Putamen (tissue), 1 donor: ENCODE measurements at places on chromosomes 3 and 15.

GRCh38 chr3:188197388-188197847 lies 43.5 kb downstream of the LPP start:
- DNase-seq, result no peak

GRCh38 chr3:111588527-111588926 lies 6.6 kb downstream of the ZBED2 start:
- no peak for DNase-seq

DNA sequence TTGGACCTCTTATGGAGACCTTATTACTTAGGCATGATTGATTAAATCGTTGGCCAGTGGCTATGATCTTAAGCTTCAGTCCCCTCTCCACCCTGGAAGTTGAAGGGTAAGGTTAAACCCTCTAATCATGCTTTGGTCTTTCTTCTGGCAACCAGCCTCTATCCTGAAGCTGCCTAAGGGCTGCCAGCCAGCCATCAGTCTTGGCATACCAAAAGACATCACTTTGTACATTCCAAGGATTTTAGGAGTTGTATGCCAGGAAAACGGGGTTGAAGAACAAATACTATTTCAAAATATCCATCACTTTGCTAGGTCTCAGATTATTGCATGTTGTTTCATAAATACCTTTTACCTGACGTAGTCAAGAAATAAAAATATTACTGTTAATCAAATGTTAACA lies 28.9 kb downstream of the UBE2E2 start:
- no peak for DNase-seq

GRCh38 chr3:46280105-46280797 lies 38.0 kb downstream of the CCR3 start:
- DNase-seq, result no peak

DNA sequence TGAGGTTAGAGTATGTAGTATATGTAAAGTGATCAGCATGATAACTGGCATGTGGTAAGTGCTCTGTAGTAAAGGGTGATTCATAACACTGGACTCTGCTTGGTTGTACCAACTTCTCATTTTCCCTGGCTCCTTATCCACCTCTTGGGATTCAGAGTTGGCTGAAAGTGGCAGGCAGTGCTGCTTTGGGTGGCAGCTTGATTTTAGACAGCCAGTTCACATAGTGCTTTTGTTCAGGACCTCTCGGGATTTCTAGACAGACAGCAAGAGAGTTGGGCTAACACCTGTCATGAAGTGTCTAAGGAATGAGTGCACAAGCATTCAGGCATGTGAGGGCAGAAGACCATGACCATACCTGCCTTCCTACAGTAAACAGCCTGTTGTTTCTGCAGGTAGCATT lies 69.0 kb downstream of the RBM6 start:
- DNase-seq, result no peak

- no peak for DNase-seq
Observed at GRCh38 chr3:59771768-59772181, 722.0 kb upstream of the CFAP20DC start.

GRCh38 chr3:74067296-74067695 lies 442.6 kb upstream of the PDZRN3 start:
- no peak for DNase-seq

DNA sequence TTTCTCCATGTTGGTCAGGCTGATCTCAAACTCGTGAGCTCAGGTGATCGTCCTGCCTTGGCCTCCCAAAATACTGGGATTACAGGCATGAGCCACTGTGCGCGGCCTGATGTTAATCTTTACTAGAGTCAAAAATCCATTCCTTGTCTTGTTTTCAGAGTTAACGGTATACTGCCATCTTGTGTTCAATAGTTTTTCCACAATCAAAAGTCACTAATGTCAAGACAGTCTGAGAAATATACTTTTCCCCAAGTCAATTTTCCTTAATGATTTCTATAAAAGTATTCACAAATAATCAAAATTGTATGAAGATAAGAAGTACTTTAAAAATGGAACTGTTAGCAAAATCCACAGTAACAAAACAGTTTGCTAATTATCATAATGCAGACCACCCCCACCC lies 8.5 kb downstream of the CRBN start:
- no peak for DNase-seq

GRCh38 chr3:134839990-134840389 lies 44.9 kb downstream of the EPHB1 start:
- no peak for DNase-seq

DNA sequence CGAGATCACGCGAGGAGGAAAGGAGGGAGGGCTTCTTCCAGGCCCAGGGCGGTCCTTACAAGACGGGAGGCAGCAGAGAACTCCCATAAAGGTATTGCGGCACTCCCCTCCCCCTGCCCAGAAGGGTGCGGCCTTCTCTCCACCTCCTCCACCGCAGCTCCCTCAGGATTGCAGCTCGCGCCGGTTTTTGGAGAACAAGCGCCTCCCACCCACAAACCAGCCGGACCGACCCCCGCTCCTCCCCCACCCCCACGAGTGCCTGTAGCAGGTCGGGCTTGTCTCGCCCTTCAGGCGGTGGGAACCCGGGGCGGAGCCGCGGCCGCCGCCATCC lies 1.1 kb upstream of the SETD5 start:
- no peak for DNase-seq

DNA sequence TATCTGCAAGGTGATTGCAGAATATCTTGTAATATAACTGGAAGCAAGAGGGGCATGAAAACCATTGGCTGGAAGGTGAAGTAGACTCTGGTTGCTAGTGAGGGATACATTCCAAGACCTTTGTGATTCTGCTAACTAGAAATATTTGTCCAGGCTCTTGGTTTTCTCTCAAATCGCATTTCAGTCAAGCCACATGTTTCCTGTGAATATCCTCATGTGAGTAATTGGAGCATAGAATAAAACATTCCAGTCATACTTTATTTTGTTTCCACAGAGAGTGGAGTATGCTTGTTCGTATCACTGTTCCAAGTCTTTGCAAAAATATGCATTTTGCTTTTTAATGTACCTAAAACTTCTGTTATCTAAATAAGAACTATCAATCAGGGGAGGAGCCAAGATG lies 850.0 kb downstream of the EPHA3 start:
- no peak for DNase-seq

- DNase-seq, result no peak
Observed at GRCh38 chr15:78666010-78666409, 25.0 kb upstream of the CHRNB4 start.

DNA sequence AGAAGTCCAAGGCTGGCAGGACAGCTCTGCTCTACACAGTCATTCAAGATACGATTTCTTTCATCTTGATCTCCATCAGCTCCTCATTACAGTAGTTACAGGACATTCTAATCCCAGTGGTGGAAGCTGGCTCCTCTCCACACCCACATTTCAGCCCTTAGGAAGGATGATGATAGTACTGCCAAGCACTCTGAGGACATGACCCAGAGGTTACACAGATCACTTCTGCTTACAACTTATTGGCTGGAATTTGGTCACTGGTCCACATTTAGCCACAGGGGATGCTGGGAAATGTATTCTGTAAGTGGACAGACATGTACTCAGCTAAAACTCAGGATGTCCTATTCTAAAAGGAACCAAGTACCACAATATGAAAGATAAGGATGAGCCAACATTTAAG lies 77.1 kb downstream of the IQCH start:
- DNase-seq, result no peak

GRCh38 chr3:12796171-12797123 lies at the start of gene CAND2:
Gene CAND2, plus strand, starts transcription at chr3:12796680. Its CDS starts 41 bp downstream, at chr3:12796721.
- peak; percentile 64 for DNase-seq

DNA sequence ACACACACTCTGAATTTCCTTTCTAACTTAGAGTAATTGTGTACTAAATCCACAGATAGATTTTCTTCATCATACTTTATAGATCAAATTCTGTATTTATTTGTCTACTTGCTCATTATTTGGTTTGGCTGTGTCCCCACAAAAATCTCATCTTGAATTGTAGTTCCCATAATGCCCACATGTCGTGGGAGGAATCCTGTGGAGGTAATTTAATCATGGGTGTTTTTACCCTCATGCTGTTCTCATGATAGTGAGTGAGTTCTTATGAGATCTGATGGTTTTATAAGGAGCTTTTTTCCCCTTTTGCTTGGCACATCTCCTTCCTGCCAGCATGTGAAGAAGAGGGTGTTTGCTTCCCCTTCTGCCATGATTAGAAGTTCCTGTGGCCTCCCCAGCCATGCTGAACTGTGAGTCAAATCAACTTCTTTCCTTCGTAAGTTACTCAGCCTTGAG lies 198.3 kb upstream of the TGFBR2 start:
- DNase-seq, result no peak

- DNase-seq, result no peak
Observed at GRCh38 chr3:13427662-13428603, 7.8 kb upstream of the NUP210 start.

GRCh38 chr15:88331291-88331690 lies 74.8 kb upstream of the NTRK3 start:
- DNase-seq, result peak; percentile 3

DNA sequence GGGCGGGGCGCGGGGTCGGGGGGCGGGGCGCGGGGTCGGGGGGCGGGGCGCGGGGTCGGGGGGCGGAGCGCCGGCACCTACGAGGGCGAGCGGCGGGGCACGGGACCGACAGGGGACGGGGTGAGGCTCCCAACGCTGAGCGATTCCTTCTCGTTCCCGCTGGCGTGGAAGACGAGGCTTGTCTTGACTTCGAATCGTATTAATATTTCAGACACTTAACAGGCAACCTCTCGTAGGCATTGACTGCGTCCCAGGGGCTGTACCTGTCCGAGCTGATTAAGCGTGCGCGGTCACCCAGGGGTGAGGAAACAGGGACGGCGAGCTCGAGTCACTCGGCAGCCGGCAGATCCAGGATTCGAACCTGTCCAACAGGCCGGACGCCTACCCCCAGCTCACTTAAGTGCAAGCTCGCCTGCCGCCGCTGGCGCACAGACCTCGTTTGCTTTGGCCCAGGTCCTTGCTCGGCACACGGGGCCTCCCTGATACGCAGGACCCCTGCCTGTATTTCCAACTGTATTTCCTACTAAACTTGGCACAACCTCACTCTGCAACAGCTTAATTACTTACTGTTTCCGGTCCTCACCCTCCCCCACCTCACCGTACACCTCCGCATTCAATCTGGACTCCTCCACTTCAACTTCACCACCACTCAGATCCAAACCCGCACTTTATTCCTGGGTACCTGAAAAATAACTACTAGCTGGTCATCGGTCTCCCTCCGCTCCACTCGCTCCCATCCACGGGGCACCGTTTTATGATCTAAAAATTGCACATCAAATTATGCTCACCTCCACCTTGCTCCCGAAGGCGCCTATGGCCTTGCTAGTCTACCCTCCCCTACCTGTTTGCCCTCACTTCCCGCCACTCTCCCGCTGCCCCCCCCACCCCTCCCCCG lies 722 bp upstream of the ZXDC start:
- DNase-seq, result peak; percentile 65

- no peak for DNase-seq
Observed at GRCh38 chr3:120636795-120637401, 40.8 kb downstream of the NDUFB4 start.

DNA sequence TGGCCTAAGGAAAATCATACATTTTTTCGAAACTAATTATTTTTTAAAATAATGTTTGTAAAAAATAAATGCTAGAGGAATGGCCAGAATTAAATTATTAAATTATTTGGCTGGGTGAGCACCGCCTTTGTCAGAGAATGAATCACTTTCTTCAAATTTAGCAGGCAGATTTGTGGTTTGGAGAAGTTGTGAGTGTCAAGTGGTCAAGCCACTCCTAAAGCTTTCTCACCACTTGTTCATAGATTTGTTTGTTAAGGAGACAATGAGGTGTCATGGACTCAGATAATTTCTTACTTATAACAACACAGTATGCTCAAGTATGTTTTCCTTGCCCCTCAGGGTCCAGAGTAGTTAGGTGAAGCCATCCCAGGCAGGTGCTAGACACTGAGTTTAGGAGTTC lies 196.2 kb downstream of the TUSC7 start:
- DNase-seq, result no peak

DNA sequence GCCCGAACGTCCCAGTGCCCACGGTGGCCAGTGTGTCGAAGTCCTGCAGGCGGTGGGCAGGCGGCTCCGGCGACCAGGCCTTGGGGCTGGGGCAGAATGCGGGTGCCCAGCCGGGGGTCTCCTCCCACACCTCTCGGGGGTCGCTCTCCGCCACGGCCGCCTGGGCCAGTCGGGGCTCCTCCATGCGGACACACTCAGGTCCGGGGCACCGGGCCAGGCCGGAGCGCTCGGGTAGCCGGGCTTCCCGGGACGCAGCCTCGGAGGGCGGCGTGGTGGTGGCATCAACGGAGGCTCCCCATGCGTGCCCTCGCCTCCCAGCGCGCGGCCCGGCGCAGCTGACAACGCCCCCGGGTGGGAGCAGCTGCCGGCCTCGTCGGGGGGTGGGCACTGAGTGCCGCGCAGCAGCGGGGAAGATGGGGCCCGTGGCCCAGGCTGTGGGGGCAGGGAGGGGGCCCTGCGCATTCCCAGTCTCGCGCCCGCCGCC lies 30.1 kb upstream of the CERS3 start:
- no peak for DNase-seq

DNA sequence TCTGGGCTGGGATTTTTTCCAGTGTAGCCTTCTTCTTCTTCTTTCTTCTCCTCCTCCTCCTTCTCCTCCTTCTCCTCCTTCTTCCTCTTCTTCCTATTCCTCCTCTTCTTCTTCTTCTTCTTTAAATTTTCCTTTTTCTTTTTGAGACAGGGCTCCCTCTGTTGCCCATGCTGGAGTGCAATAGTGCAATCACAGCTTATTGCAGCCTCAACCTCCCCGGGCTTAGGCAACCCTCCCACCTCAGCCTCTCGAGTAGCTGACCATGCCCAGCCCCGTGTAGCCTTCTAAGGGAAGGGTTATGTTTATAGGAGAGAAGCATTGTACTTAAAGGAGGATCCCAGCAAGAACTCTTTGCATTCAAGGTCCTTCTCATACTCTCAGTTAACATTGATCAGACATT lies 24.0 kb upstream of the MYO1E start:
- no peak for DNase-seq

DNA sequence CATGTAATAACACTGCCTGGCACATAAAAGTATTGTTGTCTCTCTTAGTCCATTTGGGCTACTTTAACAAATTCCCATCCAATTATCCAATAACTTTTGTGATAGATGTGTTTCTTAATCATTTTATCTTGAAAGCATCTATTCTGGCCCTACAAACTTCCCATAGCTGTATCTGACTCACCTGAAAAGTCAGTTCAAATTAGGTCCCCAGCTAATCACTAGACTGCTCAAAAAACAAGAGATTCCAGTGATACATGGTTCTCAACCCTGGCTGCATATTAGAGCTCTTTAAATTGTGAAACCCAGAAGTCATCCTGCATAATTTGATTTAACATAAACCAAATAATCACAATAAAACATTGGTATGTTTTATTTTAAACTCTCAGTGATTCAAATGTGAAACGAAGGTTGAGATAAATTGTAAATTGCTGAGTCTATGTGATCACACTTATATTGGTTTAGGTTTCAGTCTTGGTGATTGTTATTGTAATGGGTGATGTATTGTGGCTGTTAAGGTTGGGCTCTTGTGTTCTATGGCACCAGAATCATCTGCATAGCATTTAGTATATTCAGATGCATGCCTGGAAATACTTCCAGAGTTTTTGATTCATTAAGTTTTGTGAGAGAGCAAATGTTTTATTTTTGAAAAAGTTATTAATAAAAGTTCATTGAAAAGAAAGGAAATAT lies 268.9 kb upstream of the KCNMB2 start:
- DNase-seq, result no peak
